Activated T-cell treated with anti-CD3 and anti-CD28 coated beads, Interleukin-2, amount 50 U/mL, for 72 hours (primary cell): ENCODE measurements at places on chromosomes 11 and 22.
A peak's percentile ranks its signal among the peaks of the same experiment; 100 is the strongest.

GRCh38 chr22:46652847-46653331 lies 32.7 kb downstream of the GRAMD4 start:
- DNase-seq, result no peak

GRCh38 chr11:132125988-132126871 lies 755.8 kb downstream of the NTM start:
- no peak for DNase-seq

GRCh38 chr11:15101072-15101709 lies 13.5 kb upstream of the INSC start:
- peak; percentile 53 for DNase-seq

- no peak for DNase-seq
Measured at GRCh38 chr11:14330881-14331280, 28.1 kb downstream of the RRAS2 start.

DNA sequence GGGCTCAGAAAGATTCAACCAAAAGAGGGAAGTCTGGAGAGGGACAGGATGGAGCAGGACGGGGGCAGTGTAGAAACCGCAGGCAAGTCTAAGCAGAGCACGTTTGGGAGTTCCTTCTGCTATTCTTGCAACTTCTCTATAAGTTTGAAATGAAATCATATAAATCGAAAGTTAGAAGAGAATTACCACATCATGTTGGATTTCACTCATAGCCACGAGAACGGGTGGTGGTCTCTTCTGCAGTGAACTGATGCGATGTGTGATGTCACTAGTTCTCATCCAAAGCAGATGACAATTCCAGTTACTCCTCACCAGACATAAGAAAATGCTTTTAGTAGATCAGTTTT lies 36.0 kb downstream of the KCNQ1 start:
- DNase-seq, result peak; percentile 20

DNA sequence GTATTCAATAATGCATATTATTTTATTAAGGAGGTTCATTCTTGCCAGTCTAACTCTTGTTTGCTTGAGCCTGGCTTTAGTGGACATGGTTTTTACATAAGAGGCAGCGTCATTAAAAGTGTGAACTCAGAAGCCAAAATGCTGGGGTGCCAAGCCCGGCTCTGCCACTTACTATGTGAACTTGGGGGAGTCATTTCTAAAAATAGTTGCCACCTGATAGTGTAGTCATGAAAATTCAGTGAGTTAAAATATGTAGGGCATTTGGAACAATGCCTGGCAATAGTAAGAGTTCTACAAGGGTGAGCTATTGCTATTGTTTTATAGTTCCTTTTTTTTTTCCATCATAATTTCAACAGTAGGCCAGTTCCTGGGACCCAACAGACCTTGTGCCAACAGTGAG lies 49.9 kb downstream of the TENM4 start:
- DNase-seq, result no peak

GRCh38 chr11:67056267-67057204 lies at the start of gene RHOD:
Gene RHOD (plus strand): TSS chr11:67056847. CDS start chr11:67056903, 56 bp downstream.
- DNase-seq, result peak; percentile 60

- no peak for DNase-seq
Measured at GRCh38 chr11:100835854-100836253, 148.8 kb downstream of the ARHGAP42 start.

- DNase-seq, result no peak
Measured at GRCh38 chr11:116342148-116342547, 430.6 kb downstream of the BUD13 start.

GRCh38 chr11:15602785-15603567 lies 488.3 kb downstream of the INSC start:
- no peak for DNase-seq

DNA sequence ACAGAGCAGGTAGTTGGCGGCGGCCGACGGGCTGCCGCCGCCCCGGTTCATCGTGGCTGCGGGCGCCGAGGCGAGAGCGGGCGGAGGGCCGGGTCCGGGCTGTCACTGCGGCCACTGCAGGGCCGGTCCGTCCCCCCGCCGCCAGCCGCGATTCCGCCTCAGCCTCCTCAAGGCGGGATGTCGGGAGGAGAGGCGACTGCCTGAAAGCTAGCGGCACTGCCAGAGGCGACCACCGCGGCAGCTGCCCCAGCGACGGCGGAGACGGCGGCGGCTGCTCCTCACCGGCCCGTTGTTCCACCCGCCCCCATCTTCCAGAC lies 234 bp downstream of the SESN3 start:
- no peak for DNase-seq

DNA sequence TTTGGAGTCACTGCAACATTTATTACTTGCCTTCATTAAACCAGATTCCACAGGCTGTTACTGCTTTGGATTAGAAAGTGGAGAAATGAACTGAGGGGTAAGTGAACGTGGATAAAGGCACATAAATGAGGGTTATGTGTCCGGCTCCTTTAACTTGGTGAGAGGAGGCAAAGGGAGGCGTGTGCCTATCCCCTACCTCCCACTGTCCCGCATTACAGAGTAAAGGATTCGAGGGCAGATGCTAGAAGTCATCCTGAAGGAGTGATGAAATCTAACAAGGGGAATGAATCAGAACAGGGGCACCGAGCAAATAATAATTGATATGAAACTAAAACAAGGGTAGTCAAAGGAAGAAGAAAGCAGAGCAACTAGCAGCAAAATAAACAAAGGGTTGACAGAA lies 147.2 kb downstream of the GRIA4 start:
- DNase-seq, result no peak

DNA sequence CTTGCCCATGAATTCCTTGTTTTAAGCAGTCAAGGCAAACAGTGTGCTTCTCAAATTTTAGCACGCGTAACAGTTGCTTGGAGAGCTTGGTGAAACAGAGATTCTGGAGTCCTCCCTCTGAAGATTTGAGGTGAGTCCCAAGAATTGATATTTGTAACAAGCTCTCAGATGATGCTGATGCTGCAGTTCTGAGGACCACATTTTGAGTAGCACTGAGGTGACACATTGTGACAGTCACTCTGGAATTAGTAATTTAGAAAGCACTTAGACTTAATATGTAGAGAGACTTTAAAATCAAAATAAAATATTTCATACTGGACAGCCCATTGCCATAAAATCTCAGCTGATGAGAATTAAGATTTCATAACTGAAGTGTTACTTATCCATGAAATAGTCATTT lies 38.5 kb downstream of the DNAJC24 start:
- DNase-seq, result peak; percentile 3

DNA sequence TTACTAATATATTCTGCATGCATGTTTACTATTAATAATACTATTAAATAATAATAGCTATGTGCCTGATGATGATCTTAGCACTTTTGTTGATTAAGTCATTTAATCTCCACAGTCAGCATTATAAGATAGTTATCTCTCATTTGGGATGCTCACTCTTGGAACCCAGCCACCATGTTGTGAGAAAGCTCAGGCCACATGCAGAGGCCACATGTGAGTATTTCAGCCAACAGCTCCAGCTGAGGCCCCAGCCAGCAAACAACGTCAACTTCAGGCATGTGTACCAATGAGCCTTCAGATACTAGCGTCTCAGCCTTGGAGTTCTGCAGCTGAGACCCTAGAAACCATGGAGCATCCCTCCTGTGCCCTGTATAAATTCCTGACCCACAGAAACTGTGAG lies 798.1 kb upstream of the LRRC4C start:
- no peak for DNase-seq

DNA sequence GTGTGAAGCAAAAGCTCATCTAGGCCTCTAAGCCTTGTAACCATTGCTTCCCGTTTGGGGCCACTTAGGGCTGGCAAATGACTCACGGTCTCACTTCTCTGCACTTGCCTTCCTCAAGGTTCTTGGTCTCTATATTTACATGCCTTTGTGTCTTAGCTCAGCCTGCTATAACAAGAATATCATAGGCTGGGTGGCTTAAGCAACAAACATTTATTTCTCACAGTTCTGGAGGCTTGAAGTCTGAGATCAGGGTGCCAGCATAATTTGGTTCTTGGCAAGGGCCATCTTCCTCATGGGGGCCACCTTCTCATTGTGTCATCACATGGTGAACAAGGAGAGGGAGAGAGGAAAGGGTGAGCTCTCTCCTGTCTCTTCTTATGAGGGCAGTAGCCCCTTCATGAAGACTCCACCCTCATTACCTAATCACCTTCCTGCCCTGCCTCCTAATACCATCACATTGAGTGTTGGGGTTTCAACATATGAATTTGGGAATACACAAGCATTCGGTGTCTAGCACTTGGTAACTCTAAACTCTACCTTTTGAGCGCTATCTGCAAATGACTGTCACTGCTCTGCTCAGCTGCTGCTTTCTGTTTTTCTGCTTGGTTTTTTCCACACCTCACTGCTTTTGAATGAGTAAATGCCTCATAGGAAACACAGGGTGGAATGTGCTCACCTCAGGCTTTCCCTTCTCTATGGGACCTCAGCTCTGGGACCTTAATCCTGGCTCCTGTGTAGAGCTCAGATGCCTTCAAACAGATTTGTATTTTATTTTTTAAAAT lies 16.2 kb upstream of the ME3 start:
- peak; percentile 54 for DNase-seq

DNA sequence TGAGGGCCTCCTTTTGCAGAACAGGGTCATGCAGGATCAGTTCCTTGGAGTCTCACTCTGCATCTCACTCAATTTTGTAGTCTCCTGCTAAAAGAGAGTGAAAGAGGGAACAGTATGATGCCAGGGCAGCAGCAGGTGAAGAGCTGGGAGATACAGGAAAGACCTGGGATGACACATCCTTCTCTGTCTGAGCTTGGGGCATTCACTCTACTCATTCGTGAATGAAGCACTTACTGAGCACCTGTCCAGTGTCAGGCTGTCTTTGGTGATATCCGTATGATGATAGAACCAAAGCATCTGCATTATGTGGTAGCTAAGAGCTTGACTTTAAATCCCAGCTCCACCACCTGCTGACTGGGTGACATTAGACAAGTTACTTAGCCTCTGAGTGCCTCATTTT lies 14.4 kb downstream of the SREBF2 start:
- no peak for DNase-seq

DNA sequence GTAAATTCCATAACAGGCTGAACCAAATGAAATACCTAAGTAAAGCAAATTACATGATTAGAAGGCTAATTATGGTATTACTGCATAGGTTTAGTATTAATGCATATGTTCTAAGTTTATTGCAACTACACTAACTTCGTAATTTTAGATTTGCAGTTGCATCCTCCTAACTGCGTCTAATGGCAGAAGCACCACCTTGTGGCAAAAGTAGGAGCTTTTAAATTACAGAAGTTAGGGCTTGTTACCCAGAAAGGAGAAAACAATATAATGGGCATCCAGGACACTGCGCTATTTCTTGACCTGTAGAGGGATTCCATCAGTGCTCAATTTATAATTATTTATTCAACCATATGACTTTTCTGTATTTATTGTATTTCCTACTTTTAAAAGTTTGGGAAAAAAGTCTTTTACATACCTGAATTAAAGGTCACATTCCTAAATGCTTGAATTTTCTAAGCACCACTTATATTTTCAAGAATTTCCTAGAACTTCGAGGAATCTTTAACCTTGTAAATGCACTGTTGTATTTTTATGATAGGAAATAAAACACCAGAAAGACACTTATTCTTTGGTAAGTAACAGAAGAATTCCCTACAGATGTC lies 16.3 kb upstream of the GPR83 start:
- no peak for DNase-seq

DNA sequence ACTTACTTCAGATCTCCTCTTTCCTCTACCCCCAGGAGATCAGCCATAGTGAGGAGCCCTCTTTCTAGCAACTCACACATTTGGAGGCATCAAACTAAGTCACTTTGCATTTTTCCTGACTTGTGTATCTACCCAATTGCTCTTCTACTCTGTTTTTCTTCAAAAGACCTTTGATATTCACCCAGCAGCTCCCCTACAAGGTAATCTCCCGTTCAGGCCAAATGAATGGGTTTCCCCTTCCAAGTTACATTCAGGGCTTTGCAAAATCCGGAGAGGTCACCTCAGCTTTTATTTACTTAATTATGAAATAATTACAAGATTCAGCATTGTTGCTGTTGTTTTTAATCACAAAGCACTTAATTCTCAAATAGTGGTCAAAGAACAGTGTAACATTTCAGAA lies 6.1 kb downstream of the LARGE1 start:
- DNase-seq, result no peak

DNA sequence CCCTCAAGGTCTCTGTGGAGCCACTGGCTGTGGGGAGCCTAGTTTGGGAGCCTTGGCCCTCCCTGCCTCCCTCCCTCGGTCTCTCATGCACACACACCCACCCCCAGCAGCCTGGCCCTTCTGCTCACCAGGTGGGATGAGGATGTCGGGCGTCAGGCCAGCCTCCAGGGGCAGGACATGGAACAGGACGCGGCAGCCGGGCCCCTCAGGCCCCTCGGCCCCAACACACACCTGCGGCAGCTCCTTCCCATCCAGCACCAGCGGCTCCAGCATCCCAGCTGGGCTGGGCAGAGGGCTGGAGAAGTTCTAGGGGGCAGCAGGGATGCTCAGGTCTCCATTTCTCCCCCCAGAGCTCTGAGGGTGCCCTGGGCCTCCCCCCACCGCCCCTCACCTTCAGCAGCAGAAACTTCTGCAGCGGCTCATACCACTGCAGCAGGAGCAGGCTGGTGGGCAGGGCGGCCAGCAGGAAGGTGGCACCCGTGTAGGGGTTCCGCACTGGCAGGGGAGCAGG lies 11.2 kb downstream of the MAP4K2 start:
- DNase-seq, result no peak

- DNase-seq, result peak; percentile 74
Measured at GRCh38 chr11:43943931-43944751, 1.7 kb downstream of the C11orf96 start.

- DNase-seq, result no peak
Measured at GRCh38 chr11:70220920-70221319, 17.8 kb downstream of the FADD start.

DNA sequence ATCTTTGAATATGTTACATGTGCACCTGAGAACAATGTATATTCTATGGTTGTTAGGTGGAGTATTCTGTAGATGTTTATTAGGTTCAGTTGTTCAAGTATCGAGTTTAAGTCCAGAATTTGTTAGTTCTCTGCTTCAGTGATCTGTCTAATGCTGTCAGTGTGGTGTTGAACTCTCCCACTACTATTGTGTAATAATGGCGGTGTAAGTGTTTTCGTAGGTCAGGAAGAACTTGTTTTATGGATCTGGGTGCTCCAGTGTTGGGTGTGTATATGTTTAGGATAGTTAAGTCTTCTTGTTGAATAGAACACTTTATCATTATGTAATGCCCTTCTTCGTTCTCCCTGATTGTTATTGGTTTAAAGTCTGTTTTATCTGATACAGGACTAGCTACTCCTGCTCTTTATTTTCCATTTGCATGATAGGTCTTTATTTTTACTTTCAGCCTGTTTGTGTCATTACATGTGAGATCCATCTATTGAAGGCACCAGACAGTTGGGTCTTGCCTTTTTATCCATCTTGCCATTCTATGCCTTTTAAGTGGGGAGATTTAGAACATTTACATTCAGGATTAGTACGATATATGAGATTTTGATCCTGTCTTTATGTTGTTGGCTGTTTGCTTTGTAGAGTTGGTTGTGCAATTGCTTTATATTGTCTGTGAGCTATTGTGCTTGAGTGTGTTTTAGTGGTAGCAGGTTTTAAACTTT lies 121.6 kb downstream of the DDX10 start:
- no peak for DNase-seq

GRCh38 chr22:32572741-32573500 lies 98.3 kb downstream of the FBXO7 start:
- no peak for DNase-seq
